ENCODE measurements at places on chromosomes 13 and 19.

GRCh38 chr13:71759651-71760511 lies 107.1 kb downstream of the DACH1 start:
- peak; percentile 96 for DNase-seq

GRCh38 chr13:76792731-76793347 lies 93.4 kb downstream of the KCTD12 start:
- no peak for DNase-seq

- DNase-seq: no peak
Observed at GRCh38 chr19:47601180-47601904, 7.6 kb upstream of the BICRA start.

DNA sequence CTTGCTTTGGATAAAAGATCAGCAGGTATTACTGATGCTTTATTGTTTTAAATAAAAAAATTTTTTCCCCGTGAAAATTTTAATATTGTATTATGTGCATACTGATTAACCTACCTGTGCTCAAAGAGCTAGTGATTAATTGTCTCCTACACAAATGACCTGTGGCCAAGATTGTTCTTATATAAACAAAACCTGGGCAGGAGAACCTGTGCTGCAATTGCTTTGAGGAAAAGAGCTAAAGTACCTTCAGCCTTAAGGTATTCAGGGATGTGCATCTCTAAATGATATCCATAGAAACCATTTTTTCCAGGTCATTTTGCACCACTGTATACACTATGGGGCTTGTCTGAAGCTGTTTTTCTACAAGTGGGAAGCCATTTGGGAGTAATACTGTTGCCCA lies 1.2 kb downstream of the FRY start:
- DNase-seq: no peak

- no peak for DNase-seq
Observed at GRCh38 chr13:53121919-53122318, 93.3 kb downstream of the OLFM4 start.

DNA sequence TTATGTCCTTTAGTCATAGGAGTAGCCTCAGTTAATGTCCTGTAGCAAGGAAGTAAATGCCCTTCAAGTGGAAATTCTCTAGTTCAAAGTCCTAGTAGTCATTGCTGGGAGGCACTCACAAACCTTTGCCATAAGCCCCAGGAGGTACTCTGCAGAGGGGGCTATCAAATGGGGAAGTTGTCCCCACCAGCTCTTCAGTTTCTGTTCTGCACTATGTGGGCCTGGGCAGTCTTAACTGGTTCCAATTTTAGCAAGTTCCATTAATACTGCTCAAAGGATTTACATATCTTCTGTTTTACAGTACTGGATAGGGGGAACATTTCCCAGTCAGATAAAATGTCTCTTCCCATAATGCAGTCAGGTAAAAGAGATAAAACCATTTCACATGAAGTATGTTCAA lies 101.3 kb downstream of the B3GLCT start:
- no peak for DNase-seq

- DNase-seq: no peak
Observed at GRCh38 chr19:45878043-45878794, 7.7 kb downstream of the IRF2BP1 start.

DNA sequence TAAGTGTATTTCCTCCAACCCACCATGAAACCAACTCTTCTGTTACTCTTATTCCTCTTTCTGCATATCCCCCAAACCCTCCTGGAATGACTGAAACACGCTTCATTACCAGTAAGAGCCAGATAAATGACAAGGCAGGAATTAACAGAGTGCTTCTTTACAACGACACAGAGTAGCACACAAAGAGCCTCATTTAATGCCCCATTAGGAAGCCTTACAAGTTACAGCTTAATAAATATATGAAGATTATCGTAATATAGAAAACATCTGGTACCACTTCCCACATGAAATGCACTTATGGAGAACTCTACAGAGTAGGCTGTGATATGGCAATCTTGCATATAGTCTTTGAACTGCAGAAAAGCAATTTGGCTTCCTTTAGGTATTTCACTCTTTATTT lies 116.8 kb downstream of the ENOX1 start:
- DNase-seq: no peak

DNA sequence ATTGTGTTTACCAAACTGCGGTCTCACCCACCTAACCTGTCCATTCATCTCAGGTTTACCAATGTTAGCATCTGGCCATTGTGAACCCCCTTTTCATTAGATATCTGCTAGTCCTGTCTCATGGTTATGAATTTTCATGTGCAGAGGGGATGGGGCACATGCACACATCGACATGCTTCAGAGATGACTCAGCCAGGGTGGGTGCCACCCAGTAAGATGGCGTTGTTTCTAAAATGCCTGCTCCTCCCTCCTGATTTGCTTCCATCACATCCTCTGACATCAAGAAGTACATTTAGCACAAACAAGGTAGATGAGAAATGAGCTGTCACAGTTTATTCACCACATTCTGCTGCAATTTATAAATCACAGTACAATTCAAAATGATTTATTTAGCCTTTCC lies 51.3 kb downstream of the GPALPP1 start:
- no peak for DNase-seq

DNA sequence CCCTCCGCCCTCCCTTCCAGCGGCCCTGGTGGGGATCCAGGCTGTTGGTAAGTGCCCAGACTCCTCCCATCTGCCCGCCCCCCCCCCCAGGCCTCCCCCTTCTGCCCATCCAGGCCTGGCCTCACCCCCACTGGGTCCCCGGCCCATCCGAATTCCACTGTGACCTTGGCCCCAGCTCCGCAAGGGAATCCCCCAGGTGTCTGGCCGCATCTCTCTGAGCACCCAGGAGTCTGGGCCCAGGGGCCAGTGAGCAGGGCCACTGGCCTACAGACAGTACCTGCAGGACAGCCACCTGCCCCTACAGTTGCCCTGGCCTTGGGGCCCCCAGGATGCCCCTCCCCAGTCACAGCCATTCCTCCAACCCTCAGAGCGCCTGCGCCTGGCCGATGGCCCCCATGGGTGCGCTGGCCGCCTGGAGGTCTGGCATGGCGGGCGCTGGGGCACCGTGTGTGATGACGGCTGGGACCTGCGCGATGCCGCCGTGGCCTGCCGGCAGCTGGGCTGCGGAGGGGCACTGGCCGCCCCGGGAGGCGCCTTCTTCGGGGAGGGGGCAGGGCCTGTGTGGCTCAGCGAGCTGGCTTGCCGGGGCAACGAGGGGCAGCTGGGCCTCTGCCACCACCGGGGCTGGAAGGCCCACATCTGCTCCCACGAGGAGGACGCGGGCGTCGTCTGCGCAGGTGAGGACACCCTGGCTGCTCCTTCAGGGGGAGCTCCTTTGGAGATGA lies 912 bp downstream of the SSC5D start:
- DNase-seq: no peak

DNA sequence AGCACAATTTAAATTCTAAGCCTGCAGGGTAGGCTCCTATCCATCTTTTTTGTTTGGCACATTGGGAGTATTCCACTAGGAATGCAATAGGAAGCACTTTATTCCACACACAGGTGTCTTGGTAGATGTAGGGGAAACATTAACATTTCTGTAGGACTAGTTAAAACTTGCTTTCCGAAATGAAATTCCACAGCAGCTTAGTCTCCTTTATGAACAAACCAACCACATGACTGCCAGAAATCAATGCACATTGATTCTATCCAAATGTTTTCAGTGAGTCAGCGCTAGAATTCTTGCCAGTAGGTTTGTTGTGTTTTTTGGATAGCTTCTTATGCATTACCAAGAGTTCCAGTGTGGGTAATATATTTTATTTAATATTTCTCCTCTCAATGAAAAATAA lies 207.9 kb upstream of the CSNK1A1L start:
- no peak for DNase-seq

DNA sequence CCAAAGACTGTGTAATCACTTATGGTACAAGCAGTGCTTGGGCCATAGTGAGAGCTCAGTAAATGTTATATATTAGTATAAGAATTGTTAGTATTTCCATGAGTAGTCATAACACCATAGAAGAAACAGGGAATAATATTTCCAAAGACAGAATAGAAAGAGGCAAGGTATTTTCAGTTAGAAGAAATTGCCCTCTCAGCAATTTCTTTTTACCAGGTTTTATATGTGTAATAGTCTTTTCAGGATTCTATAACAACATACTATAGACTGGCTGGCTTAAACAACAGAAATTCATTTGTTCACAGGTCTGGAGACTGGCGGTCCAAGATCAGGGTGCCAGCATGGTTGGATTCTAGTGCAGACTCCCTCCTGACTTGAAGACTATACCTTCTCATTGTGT lies 485.7 kb downstream of the FOXO1 start:
- no peak for DNase-seq

DNA sequence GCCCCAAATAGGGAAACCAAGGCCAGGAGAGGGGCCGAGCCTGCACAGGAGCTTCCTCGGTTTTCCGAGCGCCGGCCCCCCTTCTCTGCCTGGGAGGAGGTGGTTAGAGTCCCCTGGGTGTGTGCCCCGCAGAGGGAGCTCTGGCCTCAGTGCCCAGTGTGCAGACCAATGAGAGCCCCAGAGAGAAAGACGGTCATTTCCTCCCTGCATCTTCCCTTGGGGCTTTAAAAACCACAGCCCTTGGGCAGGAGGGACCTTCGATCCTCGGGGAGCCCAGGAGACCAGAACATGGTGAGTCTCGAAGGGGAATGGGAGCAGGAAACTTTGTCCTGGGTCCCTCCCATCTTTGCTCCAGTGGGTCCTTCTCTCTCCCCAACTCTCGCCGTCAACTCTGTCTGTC lies at the start of gene C5AR1:
TSS of gene C5AR1 (plus strand) at position 254 of the 400 bp plus-strand sequence. CDS start at position 289, 35 bp downstream.
- DNase-seq: no peak

GRCh38 chr19:47155148-47155547 lies 24.5 kb downstream of the SAE1 start:
- DNase-seq: no peak

- DNase-seq: no peak
Observed at GRCh38 chr13:28859069-28859468, 38.9 kb downstream of the MTUS2 start.

DNA sequence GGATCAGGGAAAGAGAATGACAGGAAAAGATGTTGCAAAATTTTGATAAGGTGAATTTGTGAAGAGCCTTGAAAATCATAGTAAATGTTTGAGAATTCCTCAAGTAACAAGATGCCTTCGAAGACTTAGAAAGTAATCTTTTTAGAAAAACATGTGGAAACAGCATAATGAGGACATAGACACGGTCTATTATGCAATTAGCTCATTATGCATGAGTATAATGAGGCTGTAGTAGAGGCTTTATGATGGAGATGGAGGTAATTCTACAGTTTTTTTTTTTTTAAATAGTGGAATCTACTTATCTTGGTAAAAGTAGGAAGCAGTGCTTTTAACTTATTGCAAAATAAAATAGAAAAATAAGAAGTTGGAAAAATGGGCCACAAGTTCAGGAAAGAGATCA lies 1329.1 kb upstream of the SPRY2 start:
- DNase-seq: no peak

DNA sequence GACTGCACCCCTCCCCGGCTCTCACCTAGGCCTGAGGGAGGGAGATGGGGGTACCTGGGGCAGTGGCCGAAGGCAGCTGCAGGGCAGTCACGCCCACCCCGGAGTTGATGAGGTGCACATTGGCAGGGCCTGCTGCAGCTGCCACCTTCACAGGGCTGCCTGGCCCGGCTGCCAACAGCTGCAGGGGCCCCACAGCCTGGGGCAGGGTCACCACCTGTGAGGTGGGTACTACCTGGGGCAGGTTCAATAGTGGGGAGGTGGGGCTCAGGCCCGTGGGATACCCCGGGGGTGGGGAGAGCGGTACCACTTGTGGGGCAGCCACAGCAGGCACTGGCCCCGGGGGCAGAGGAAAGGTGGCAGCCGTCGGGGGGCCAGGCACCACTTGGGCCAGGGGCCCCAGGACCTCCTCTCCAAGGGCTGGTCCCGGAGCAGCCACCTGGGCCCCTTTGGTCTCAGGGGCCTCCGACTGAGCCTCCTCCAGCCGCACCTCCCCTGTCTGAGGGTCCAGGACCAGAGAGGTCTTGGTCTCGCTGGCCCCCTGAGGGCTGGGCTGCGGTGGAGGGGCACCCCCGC lies 2.7 kb downstream of the SIX5 start:
- DNase-seq: no peak

DNA sequence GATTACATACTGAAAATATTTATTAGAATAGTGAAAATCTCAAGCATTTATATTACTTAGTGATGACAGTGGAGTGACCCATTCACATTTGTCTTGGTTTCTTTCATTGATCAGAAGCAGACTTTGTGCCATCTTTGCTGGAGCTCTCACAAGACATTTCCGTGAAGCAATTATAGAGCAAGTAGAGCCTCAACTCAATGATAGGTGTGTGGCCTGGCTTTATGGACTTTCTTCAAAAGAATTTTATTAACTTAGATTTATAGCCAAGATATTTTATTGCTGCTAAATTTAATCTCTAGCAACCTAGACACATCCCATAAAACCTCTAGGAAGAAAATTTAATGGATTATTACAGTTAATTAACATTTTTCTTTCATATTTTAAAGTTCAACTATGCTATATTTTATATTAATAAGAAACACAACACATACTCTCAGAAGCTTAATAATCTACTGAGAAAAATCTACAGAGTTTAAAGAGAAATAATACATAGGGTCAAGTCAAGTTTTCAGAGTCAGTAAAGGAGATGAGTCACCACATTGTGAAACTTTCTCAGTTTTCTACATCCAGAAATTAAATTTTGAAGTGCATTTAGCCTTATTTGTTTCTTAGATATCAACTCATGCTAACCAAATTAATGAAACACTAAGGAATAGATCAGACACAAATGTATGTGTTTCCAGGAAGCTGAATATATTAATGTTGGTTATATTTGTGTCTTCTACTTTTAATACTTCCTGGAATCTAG lies 160.5 kb downstream of the LACC1 start:
- no peak for DNase-seq

Data from NCI-H1436 treated with DMSO at 0.1 percent for 48 hours (cell line).